Stimulated activated CD4-positive, alpha-beta T cell treated with anti-CD3 and anti-CD28 coated beads, Interleukin-4, amount 100 ng/mL, for 4 hours (primary cell): ENCODE measurements at places on chromosomes 3 and 15.

DNA sequence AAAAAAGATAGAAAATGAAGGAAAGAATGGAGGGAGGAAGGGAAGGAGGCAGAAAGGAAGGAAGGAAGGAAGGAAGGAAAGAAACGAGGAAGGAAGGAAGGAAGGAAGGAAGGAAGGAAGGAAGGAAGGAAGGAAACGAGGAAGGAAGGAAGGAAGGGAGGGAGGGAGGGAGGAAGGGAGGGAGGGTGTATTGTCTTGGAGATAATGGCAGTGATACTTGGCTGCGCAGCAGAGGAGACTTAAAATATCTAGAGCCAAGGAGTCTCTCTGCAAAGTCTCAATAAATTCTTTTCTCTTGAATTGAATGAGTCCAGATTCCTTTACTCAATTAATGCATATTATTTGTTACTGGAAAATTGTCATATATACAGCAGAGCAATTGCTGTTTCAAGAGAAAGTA is 1059.7 kb downstream of the ZPLD1 start:
- DNase-seq: no peak

GRCh38 chr15:31470756-31471155 is 144.1 kb downstream of the KLF13 start:
- no peak for DNase-seq

GRCh38 chr3:25038922-25039321 is 389.1 kb upstream of the RARB start:
- DNase-seq: no peak

DNA sequence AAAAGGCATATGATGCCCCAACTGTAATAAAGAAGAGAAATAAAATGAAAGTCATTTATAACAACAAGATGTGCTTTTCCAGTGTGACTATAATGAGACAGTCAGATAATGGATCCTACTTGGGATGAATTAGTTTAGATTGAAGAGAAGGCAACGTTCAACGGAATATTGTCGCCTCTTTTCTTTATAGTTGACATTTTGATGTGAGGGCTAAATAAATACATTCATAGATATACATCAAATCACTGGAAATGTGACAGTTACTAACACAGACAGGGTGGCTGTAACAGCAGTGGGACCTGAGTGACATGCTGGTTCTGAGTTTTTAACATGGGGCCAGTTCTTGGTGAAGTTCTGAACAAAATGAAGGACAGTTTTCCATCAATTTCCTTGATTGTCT is 61.1 kb upstream of the ATP2B2 start:
- DNase-seq: no peak

- no peak for DNase-seq
Measured at GRCh38 chr3:36409862-36410261, 29.6 kb downstream of the STAC start.

DNA sequence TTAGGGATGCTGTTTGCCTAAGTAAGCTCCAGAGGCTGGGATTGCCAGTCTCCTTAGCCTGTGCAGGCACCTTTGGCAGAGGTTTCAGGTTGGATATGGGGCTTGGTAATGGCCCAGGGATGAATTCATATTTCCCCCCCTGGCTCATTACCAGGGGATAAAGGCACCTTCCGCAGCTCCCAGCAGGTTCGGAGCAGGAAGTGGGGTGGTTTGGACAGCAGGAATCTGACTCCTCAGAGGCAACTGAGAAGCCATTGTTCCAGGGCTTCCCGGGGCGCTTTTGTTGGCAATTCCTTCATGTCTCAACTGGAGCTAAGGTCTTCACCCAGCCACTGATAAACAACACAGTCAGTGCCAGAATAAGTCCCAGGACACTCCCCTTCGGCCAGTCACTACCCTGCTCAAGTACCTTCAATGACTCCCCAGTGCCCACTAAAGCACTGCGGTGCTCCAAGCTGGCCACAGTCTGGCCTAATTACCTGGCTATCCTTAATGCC is 85.3 kb upstream of the SLC6A6 start:
- no peak for DNase-seq

- no peak for DNase-seq
Measured at GRCh38 chr15:62601777-62602545, 436.9 kb upstream of the C2CD4B start.

DNA sequence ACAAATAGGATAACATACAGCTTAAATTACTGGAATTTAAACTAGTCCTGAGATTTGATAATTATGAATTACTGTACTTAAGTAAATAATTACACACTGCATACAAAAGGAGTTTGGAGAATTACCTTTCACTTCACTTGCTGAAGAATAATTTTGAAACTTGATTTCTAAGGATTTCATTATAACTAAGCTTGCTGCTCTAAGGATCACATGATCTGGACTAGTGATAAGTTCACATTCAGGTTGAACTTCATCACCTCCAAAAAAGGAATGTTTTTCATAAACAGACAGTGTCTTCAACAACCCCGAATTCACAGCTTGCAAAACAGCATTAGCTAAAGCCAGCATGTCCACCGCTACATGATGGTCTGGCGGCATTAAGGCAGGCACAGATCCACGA is 28.5 kb downstream of the LINS1 start:
- no peak for DNase-seq

GRCh38 chr3:63875510-63875909 is 11.8 kb downstream of the ATXN7 start:
- DNase-seq: no peak

DNA sequence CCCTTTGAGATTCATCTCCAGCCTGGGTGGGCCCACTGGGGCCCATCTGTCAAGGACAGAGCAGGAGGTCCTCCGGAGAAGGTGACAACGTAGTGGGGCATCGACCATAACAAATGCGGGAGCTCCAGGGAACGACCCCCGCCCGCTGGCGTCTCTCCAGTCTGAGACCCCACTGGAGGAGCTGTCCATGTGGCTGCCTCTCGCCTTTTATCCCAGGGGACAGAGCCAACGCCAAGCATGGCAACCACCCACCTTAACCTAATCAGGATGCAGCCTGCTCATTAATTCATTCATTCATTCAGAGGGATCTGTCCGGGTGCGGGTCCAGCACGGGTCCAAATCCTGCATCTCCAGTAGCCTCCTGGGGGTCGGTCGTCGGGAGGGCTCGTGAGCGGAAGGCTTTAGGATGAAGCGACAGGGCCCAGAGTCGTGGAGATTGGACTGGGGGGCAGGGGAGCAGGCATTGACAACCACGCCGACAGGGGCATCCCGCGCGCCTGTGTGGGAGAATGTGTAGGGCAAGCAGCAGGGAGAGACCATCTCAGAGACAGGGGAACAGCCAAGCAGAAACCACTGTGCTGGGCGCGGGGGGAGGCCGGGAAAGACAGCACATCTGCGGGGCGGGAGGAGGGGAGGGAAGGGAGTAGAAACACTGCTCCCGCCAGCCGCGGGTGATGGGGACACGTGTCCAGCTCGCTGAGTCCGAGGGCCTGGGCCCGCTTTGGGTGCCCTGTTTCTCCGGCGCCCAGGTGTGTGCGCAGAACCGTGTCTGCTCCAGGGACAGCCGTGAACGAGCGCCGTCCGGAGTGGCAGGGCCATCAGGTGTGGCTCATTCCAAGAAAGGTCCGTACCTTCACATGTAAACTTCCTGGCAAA is 1.9 kb downstream of the PIGZ start:
- no peak for DNase-seq

- no peak for DNase-seq
Measured at GRCh38 chr3:168087539-168087938, 8.2 kb downstream of the GOLIM4 start.

- no peak for DNase-seq
Measured at GRCh38 chr15:60408463-60408981, 10.7 kb upstream of the ANXA2 start.

- DNase-seq: no peak
Measured at GRCh38 chr15:56672721-56673120, 60.6 kb downstream of the ZNF280D start.

DNA sequence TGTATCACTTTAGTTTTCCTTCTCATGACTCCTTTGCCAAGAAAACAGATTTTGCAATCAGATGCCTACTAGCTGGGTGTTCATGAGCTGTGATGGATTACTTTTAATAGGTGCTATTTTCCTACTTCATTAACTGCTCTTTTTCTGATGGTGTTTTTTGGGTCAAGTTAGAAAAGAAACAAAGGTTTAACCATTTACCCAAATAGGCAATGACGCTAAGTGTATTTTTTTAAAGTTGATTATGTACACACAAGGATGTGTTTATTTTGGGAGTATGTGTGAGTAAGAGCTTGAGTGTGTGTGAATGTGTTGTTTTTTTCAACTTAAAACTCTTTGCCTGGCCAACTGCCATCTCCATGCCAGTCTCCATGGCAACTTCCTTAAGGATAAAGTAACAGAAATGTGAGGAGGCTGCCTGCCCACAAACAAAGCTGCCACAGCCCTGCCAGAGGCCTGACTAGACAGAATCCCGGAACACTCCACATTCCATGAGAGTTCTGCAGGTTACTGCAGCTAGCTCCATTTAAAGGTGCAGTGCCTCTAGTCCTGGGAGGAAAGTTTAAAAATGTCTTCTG is 215.6 kb upstream of the RBMS3 start:
- DNase-seq: no peak

DNA sequence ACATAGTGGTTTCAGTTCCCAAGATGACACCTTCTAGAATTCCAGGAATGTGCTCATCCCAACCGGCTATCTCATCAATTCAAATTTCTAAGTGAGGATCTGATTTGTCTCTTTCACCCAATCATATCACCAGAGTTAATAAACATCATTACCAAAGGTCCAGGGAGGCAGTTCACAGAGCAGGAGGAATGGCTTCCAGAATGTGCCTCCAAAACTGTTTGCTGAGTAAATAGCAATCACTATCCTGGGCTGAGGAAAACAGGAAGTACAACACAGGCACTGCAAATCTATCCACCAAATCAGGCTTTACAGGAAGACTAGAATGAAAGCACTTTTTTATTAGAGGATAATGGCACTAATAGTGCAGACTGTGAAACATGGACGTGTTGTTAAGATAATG is 61.5 kb downstream of the OSBPL10 start:
- no peak for DNase-seq

- DNase-seq: no peak
Measured at GRCh38 chr3:62632510-62633294, 242.5 kb downstream of the CADPS start.

DNA sequence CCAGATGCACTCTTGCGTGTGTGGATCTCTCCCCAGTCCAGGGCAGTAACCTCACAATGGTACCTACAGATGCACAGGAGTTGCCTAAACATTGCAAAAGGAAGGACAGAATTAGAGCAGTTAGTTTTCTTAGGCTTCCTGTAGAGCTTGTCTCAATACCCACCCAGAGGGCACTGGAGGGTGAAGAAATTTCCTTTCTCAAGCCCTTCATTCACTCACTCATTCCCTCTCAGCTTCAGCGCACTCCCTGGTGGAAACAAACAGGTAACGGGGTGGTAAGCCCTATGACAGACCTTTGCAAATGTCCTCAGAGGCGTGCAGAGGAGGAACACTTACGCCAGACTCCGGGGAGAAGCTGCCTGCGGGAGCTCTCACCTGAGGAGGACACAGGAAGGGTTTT is 267.4 kb upstream of the HES1 start:
- no peak for DNase-seq

DNA sequence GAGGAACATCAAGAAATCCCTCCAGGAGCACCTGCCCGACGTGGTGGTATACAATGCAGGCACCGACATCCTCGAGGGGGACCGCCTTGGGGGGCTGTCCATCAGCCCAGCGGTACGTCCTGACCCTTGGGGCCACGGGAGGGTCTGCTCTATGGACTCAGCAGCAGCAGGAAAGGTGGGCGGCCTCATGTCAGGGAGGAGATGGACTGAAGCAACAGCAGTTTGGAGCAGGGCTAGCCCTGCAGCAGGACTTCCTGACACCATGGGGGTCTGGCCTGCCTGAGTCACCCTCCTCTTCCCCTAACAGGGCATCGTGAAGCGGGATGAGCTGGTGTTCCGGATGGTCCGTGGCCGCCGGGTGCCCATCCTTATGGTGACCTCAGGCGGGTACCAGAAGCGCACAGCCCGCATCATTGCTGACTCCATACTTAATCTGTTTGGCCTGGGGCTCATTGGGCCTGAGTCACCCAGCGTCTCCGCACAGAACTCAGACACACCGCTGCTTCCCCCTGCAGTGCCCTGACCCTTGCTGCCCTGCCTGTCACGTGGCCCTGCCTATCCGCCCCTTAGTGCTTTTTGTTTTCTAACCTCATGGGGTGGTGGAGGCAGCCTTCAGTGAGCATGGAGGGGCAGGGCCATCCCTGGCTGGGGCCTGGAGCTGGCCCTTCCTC is 24.2 kb downstream of the HDAC11 start:
- DNase-seq: no peak

GRCh38 chr3:43080726-43081568 is 24.9 kb downstream of the POMGNT2 start:
- no peak for DNase-seq

- peak; percentile 92 for DNase-seq
Measured at GRCh38 chr3:38496131-38496910, at the start of gene EXOG. TSS of gene EXOG (plus strand) at chr3:38496340. CDS start at chr3:38496368, 28 bp downstream.
